ENCODE measurements at places on chromosomes 3 and 15.

DNA sequence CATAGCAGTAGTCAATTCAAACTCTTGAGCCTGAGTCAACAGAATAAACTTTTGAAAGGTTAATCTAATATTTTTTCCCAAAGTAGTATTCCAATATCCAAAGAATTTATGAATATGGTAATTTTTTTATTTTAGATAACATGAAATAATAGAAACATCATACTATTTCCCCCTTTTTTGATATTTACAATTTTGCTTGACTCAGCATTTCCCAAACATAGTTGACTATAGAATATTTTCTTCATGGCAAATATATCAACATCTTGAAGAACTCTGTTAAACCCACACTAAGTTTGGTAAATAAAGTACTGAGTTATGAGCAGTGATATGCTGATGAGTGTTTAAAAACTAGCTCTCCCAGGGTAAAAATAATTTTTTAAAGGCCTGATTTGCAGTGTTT, 380.0 kb upstream of the ARL6 start:
- no peak for DNase-seq

- DNase-seq: no peak
Measured at GRCh38 chr15:94041746-94042145, 189.6 kb upstream of the MCTP2 start.

- DNase-seq: peak; percentile 48
Measured at GRCh38 chr3:171183042-171183441, 156.5 kb upstream of the SLC2A2 start.

DNA sequence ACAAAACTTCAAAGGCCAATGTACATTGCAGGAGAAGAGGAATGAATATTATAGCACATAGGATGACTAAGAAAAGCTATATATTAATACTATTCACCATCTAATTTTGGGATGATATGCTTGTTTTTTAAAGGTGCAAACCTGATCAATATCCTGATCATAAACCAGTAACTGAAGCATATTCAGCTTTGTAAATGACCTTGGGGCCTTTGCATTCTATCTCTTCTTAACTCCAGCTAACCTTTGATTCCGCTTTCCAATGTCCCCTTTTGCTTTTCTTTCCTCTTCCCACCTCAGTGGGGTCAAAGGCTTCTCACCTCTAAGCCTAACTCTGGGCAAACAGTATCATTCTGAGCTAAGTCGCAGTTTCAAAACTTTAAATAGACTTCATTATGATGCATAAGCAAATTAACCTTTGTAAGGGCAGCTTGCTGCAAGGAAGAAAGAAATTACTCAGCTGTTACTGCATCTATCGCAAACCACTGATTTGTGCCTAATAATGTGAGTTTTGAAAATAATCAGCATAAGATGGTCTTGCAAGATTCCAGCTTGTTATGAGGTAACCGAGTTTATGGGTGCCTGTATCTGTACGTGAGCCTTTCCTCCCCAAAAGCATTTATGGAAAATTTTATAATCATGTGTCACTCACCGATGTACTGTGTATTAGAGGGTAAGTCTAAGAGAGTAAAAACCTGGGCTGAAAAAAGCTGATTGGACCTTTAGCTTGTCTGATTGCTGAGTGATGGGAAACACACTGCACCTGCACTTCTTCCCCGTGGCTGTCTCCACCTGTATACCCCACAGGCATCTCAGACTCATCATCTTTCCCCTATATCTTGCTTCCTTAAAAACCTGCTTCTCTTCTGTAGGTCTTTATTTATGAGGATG, 116.8 kb downstream of the TPRG1 start:
- DNase-seq: no peak

GRCh38 chr3:142962520-142963233, 797 bp downstream of the PAQR9 start:
- no peak for DNase-seq

- DNase-seq: no peak
Measured at GRCh38 chr15:70361891-70362290, 264.2 kb upstream of the TLE3 start.
